ENCODE measurements at places on chromosomes 2 and 18.
A peak's percentile ranks its signal among the peaks of the same experiment; 100 is the strongest.

GRCh38 chr2:121710470-121711170 is 26.1 kb downstream of the NIFK start:
- DNase-seq, result no peak

GRCh38 chr2:160433466-160434140 is 60.0 kb downstream of the RBMS1 start:
- DNase-seq, result no peak

GRCh38 chr18:25495606-25496005 is 143.6 kb upstream of the ZNF521 start:
- DNase-seq, result no peak

DNA sequence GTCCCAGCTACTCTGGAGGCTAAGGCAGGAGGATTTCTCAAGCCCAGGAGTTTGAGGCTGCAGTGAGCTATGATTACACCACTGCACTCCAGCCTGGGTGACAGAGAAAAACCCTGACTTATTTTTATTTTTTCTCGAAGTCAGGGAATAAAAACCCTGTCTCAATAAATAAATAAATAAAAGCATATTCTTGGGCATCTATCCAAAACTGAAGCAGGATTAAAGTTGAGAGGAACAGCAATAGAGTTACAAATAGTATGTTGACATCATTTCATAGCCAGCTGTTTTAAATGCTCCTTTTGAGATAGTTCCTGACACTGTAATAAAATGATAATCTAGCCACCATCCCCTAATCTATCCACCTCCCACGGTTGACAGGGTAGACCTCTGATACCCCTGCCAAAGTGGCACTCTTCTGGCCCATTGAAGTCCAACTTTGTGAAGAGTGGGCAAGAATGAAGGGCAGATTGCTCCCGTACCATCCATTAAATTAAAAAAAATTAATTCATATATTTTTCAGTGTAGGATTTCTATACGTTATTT is 42.3 kb upstream of the LPIN2 start:
- no peak for DNase-seq

- DNase-seq, result peak; percentile 27
These were observed 199.7 kb downstream of the TNS1 start for GRCh38 chr2:217802876-217803652.

DNA sequence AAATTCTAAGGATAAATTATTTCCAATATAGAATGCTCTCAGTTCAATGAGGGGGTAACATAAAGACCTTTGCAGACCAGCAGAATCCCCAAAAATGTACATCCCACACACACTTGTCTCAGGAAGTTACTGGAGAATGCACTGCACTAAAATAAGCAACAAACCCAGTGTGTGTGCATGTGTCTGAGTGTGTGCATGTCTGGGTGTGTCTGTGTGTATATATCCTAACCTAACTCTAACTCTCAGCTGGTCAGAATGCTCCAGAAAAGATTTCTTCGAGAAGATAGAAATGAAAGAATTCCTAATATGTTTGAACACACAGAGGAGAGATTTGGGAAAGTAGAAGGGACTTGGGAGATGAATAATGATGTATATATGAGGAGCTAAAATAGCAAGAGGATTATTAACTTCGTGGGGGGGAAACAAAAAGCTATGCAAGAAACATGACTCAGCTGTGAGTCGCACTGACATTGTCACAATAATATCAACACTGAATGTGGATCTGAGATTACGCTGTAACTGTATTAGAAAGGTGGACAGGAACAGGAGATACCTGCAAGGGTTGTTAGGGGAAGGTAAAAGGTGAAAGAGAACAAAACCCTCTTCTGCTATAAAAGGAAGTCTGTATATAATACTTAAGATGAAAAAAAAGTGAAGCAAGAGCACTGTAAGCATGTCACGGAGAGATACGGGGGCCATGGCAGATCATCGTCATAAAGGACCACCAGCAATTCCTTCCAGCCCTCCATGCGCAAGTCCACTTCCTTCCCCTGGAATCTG is 11.1 kb downstream of the COLEC12 start:
- no peak for DNase-seq

DNA sequence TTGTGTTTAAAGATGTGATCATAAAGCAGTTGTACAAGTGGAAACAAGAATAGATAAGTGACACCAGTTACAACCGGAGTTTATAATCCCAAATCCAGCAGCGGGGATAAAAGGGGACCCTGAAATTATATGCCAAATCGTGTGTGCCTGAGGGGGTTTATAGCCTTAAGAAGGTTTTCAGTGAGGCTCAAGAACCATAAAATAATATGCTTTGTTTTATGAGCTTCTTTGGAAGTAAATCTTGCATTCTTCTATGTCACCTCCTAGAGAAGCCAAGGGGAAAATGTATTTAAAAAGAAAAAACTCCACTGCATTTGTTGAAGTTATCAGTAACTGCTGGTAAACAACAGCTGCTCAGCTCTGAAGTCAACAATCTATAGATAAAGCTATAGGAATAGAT is 25.8 kb upstream of the MAP3K20 start:
- no peak for DNase-seq

- DNase-seq, result no peak
These were observed 42.2 kb downstream of the LPIN1 start for GRCh38 chr2:11788461-11789124.

- DNase-seq, result no peak
These were observed 77.8 kb upstream of the SETBP1 start for GRCh38 chr18:44602845-44603244.

- peak; percentile 10 for DNase-seq
These were observed 437.2 kb upstream of the PKDCC start for GRCh38 chr2:41610501-41611190.

GRCh38 chr2:5215989-5216607 is 476.1 kb upstream of the SOX11 start:
- no peak for DNase-seq

DNA sequence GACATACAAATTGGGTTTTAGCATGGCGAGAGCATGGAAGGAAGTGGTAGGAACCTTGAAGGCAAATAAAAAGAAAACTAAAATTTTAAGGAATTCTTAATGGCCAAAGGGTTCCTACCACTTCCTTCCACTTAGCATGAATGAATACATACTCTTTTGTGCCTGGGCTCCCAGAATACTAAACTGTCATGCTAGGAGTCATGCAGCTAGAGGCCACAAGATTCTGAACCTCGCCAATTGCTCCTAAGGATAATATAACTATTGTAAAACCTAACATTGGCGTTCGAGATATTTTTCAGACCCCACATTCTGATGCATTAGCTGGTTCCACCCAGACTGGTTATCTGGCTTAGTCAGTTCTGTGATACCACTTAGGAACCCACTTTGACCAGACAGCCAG is 38.6 kb upstream of the ARHGAP25 start:
- DNase-seq, result no peak

DNA sequence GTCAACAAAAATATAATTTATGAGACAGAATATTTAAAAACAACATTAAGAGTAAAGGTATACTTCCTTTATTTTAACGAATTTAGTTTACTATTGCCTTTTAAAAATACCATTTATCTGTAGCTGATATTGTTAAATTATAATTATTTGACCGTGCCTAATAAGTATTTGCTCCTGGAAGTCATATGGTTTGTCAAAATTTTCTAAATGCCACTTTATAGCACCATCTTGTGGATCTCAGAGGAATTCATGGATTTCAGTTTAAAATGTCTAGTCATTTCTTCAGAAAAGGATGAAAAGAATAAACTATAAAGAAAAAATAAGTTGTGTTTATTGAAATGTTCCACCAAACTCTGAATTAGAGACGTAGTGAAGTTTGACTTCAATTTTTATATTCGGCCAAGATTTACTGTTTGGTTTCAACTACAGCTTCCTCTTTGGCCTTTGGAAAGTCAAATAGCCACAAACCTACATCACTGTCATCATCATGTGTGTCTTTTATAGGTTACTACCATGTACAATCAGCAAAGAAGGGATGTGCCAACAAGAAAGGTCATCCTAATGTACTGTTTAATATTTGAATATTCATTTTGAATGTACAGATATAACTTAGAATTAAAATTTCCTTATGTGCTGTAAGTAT is 10.3 kb upstream of the FTCDNL1 start:
- DNase-seq, result no peak

GRCh38 chr18:28099237-28099636 is 77.7 kb downstream of the CDH2 start:
- no peak for DNase-seq

- no peak for DNase-seq
These were observed 2.5 kb downstream of the CD28 start for GRCh38 chr2:203708846-203709396.
